Eye (tissue), 1 donor: ENCODE measurements at places on chromosomes 1 and 21.

- DNase-seq = no peak
Observed at GRCh38 chr1:222275729-222276465, 272.0 kb downstream of the HHIPL2 start.

- DNase-seq = no peak
Observed at GRCh38 chr1:61358770-61359455, 276.6 kb downstream of the NFIA start.

- DNase-seq = peak; percentile 54
Observed at GRCh38 chr1:24317956-24318614, 1.1 kb upstream of the GRHL3 start.

DNA sequence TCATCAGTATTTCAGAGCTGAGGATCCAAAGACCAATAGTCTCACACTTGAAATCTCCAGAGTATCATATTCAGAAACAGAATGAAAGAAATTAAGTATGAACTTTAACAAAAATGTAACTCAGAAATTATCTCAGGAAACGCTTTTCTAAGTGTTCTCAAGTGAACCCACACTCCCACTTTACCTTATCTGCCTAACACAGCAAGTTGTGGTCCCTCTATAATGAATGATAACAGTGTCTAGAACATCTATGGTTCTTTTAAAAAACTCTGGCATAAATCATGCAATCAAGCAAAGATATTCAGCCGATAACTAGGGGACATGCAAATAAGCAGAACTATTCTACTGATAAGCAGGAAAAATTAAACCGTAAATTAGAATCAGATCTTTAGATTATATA lies 1574.2 kb downstream of the PLA2G4A start:
- DNase-seq = no peak

DNA sequence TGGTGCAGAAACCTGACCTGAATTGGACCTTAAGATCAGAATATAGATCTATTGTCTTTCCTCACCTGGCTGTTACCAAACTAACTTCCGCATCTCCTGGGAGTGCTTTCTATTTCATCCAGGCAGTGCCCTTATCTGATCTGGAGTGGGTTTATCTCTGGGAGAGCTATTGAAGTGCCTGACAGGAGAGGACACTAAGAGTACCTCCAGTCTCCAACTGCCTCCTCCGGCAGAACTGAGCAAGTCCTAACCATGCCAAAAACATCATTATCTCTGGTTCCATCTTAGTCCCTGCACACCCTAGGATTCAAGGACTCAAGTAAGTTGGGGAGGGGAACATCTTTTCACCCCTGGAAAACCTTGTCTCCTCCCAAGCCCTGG lies 12.4 kb upstream of the KCNJ15 start:
- no peak for DNase-seq

GRCh38 chr1:224172229-224172628 lies 10.8 kb upstream of the DEGS1 start:
- DNase-seq = no peak

GRCh38 chr1:244435562-244436205 lies 16.0 kb downstream of the ADSS2 start:
- DNase-seq = no peak

DNA sequence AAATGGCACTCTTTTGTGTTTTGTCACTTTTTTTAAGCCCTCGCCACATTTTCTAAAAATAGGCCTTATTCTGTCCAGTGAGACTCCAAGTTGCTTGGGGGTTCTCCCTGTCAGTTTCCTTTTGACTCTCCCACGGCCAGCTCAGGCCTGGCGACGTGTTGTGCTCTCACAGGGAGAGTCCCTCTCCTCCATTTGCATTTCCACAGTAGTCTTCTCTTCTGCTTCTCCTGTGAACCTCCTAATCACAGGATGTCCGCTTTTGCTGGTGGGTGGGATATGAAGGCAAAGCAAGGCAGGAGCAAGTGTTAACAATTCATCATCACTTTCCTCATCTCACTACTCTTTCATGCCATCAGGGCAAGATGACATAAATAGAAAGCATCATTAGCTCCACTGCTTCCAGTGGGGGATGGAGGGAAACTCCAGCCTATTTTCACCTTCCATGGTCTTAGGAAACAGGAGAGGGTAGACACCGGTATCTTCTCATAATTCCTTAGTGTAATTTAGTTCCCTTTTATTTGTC lies 99.8 kb downstream of the INTS7 start:
- no peak for DNase-seq

GRCh38 chr1:228961511-228961910 lies 226.2 kb downstream of the RHOU start:
- no peak for DNase-seq

DNA sequence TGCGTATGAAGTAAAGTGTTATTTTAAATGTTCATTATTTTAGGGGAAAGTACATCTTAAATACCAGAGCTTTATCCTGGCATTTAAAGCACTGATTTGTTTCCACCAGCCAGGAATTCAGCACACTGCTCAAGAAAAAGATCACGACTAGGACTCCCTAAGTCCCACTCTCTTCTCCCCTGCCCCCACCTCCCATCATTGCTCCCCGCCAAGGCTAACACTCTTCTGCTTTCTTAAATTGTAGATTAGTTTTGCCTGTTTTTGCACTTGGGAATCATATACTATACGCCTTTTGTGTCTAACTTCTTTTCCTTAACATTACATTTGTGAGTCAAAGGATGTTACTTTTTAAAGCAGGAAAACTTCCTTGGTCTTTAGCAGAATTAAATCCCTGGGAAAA lies 37.5 kb upstream of the C1orf105 start:
- DNase-seq = peak; percentile 52

- DNase-seq = no peak
Observed at GRCh38 chr1:56755911-56756310, 63.3 kb downstream of the FYB2 start.

DNA sequence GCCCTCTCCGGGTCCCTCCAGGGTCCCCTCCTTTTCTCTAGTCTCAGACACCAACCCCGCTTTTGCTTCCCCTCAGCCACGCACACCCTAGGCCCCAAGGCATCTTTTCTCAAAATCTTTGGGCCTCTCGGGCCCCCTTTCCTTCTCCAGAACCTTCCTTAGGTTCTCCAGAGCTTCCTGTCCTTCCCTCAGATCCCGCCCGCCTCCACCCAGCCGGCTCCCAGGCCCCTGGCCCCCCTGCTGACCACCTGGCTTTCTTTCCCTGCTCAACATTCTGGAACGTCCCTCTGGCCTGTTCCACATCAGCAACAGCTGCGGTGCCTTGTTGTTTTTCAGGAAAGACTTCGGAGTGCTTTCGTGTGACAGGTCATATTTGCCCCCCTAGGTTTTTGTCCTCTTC lies 1.2 kb downstream of the ZDHHC18 start:
- peak; percentile 25 for DNase-seq

DNA sequence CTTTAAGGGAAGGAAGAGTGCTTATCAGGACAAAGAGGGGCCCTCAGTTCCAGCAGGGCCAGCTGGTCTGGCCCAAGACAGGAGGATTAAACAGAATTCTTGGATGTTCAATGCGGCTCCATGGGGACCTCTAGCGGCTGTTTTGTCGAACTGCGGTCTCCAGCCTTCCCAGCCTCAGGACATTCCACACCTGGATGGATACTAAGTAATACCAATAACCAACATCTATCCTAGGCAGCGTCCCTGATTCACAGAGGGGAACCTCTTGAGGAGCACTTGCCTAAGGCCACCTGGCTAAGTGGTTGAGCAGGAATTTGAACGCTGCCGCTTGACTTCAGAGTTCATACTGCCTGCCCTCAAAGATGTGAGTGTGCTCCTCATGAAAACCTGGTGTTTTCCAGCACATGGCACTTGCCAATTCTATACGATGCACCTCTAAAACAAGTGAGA lies 15.5 kb upstream of the CD247 start:
- peak; percentile 93 for DNase-seq

DNA sequence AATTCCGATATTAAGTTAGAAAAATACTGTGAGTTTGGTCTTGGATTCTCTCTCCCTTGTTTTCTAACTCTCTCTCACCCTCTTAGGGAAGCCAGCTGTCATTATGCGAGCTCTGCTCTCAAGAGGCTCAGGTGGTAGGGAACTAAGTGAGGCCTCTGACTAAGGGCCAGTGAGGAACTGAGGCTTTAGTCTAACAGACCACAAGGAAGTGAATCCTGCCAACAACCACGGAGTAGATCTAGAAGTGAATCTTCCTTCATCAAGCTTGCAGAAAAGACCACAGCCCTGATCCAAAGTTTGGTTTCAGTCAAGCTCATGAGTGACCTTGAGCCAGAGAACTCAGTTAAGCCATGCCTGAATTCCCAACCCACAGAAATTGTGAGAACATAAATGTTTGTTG lies 180.1 kb upstream of the PRMT6 start:
- DNase-seq = no peak

GRCh38 chr1:7811476-7811875 lies 27.4 kb downstream of the PER3 start:
- DNase-seq = no peak

- DNase-seq = peak; percentile 37
Observed at GRCh38 chr1:159009704-159010361, at the start of gene IFI16. Gene IFI16 (plus strand): TSS chr1:159009907. CDS start chr1:159014681, 4,774 bp downstream.

- DNase-seq = no peak
Observed at GRCh38 chr1:58763214-58763613, 20.6 kb downstream of the JUN start.

GRCh38 chr21:45589686-45590245 lies 47.5 kb upstream of the SLC19A1 start:
- no peak for DNase-seq

- DNase-seq = no peak
Observed at GRCh38 chr1:89261926-89262515, 10.6 kb downstream of the GBP5 start.

DNA sequence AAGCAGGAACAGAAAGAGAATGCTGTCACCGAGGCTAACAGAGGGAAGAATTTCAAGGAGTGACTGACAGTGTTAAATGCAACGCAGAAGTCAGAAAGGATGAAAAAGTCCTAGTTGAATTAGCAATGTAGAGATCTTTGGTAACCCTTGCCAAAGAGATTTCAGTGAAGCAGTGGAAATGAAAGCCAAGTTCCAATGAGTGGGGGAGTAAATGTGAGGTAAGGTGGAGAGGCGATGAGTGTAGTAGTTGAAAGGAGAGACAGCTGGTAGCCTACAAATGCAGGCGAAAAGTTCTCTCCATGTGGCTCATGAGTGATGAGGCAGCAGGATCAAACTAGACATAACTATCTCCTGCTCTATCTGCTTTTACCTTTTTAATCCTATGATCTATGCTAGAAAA lies 74.6 kb upstream of the IPO9 start:
- DNase-seq = no peak

GRCh38 chr21:46250146-46250725 lies 21.7 kb upstream of the LSS start:
- DNase-seq = no peak
